NCI-H1436 treated with DMSO at 0.1 percent for 48 hours (cell line): ENCODE measurements at places on chromosomes 4 and X.

GRCh38 chrX:53073115-53073586 lies 9.0 kb upstream of the TSPYL2 start:
- DNase-seq, result no peak

DNA sequence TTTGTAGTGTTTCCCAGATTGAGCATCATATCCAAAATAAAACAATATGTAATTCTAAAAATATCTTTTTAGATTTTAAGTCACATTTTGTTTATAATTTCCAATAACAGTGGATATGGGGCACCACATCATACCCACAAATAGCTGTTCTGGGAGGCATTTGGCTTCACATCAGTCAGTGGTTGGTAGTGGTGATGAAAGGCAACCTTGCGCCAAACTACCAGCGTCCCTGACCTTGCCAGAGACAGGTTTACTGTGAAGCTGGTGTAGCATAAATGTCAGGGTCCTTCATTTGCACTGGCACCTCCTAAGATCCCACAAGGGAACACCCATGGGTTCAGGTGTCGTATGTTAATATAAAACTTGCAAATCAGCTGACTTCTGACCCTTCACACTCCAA lies 222.2 kb downstream of the DCTD start:
- no peak for DNase-seq

DNA sequence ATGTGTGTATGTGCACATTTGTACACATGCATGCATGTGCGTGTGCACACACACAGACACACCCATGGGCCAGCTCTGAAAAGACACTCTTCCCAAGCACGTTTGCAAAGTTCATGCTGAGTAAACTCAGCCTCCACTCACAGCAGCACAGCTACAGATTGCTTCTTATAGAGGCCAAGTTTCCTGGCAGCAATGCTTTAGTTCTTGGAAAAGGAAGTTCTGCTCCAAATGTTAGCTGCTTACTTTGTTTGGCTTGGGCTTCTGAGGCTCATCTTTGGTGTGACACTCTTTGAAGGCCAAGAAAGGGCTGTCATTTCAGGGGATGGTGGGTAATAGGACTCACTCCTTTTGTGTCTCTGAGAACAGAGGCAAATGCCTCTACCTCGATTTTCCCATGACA lies 6.6 kb downstream of the PLP1 start:
- DNase-seq, result no peak

- DNase-seq, result no peak
Observed at GRCh38 chrX:9318213-9318612, 146.6 kb upstream of the TBL1X start.

GRCh38 chrX:97849951-97850350 lies 966.2 kb downstream of the RPA4 start:
- DNase-seq, result no peak
